ENCODE measurements at places on chromosomes 11 and 22.

DNA sequence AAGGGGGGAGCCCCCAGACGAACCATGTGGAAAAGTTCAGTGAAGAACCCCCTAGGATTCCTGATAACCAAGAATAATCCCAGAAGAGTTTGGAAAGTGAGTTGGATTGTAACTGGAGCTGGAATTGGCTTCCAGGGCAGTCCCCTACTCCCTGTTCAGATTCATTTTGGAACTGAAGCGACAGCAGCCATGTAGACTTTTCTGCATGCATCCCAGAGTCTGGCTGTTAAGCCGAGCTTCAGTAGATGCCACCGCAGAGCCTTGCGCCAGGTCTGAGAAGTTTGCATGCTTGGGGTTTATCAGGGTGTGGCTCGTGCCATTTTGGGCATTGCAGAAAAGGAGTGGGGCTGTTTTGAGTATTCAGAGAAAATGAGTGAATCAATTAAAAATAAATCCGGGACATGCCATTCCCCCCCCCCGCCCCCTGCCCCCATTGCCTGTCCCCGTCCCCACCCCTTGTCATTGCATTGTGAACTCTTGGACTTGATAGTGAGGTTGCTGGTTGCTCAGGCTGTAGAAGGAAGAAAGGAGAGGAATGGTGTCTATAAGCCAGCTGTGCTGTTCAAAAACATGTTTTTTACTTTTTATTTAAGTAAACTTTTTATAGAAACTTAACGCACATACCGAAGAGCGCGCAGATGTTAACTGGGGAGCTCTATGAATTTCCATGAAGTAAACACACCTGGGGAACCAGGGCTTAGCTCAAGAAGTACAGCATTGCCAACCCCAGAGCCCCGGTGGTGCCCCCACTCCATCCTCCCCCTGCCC is 71.2 kb downstream of the LDLRAD3 start:
- H3K4me3 ChIP-seq = no peak overlapping the region
- no peaks in the 10 kb centered on the region for H3K36me3 ChIP-seq

DNA sequence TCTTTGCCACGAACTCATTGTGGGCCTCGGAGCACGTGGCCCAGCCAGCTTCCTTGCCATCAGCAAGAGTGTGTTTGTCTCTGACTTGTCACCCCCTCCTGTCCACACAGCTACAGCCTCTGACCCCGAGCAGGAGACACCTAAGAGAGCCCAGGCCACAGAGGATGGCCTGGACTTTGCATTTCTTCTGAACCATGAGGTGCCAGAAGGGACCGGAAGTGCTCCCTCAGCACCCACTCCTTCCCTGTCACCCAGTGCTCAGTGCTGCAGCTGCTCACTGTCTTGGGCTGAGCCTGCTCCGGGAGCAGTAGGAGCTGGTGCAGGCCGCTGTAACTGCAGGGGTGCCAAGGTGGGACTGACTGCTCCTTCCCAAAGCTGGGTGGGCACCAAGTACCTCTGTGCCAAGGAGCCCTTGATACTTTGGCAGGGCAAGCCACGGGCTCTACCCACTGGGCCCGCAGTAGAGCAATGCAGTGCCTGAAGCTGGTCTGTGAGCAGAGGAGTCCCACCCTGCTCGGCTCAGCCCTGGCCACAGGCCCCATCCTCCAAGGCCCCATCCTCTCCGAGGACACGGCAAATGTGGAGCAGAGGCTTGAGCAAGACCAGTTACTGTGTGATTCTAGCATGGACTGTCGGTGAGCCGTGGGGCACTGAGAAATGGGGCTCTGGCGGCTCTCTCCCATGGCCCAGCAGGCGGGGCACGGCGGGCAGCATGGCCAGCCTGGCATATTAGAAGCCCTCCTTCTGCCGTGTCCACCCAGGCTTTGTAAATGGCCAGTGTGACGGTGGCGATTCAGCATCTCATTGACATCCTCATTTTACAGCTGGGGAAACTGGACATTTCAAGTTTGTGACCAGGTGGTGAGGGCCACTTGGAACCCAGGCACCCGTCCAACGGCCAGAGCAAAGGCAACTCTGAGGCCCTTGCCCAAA is 6.3 kb downstream of the GRK2 start:
- peaks cover 14% of the 10 kb centered on the region for H3K36me3 ChIP-seq
- no peak for DNase-seq

- H3K4me1 ChIP-seq = peaks cover 3% of the 10 kb centered on the region
- H3K27me3 ChIP-seq = no peaks in the 10 kb centered on the region
- H3K36me3 ChIP-seq = no peaks in the 10 kb centered on the region
- DNase-seq = no peak
- H3K4me3 ChIP-seq = no peak overlapping the region
- H3K27ac ChIP-seq = no peak overlapping the region
Measured at GRCh38 chr22:25643232-25644000, 78.9 kb downstream of the GRK3 start.

GRCh38 chr22:46536537-46537224 is 739 bp downstream of the CELSR1 start:
- no peaks in the 10 kb centered on the region for H3K4me1 ChIP-seq
- H3K4me3 ChIP-seq = no peak overlapping the region
- H3K27me3 ChIP-seq = no peaks in the 10 kb centered on the region
- DNase-seq = no peak

DNA sequence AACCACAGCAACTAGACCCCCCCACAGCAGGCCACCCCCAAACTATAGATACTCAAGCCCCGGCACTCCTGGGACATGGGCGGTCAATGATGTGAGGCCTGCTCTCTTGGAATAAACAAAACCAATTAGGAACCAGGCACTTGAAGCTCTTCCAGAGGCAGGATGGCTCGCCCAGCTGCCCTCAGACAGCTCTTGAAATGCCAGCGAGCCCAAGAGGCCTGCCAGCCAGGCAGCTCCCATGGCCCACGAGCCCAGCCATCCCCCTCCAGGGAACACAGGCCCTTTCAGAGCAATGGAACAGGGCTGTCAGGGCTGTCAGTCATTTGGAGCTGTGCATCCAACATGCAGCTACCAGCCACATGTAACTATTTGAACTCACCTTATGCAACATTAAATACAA is 34.0 kb upstream of the TFIP11 start:
- no peak overlapping the region for H3K27ac ChIP-seq
- H3K4me3 ChIP-seq = no peak overlapping the region
- H3K27me3 ChIP-seq = no peaks in the 10 kb centered on the region
- H3K4me1 ChIP-seq = peaks cover 6% of the 10 kb centered on the region
- no peak for DNase-seq
- no peaks in the 10 kb centered on the region for H3K36me3 ChIP-seq

GRCh38 chr11:64947208-64947814 is 11.6 kb upstream of the GPHA2 start:
- H3K4me1 ChIP-seq = no peaks in the 10 kb centered on the region
- H3K27me3 ChIP-seq = peaks cover 21% of the 10 kb centered on the region
- DNase-seq = no peak
- no peak overlapping the region for H3K27ac ChIP-seq
- no peaks in the 10 kb centered on the region for H3K36me3 ChIP-seq

- peak overlapping the region; percentile 87 for H3K27ac ChIP-seq
- H3K4me1 ChIP-seq = peaks cover 12% of the 10 kb centered on the region
- peak; percentile 100 for DNase-seq
Measured at GRCh38 chr22:18156878-18157713, 7.1 kb downstream of the USP18 start.

- no peaks in the 10 kb centered on the region for H3K4me1 ChIP-seq
- H3K27ac ChIP-seq = no peak overlapping the region
- DNase-seq = no peak
- H3K4me3 ChIP-seq = no peak overlapping the region
- no peaks in the 10 kb centered on the region for H3K27me3 ChIP-seq
- peaks cover 15% of the 10 kb centered on the region for H3K36me3 ChIP-seq
Measured at GRCh38 chr11:117287668-117288067, 3.5 kb upstream of the BACE1-AS start.

DNA sequence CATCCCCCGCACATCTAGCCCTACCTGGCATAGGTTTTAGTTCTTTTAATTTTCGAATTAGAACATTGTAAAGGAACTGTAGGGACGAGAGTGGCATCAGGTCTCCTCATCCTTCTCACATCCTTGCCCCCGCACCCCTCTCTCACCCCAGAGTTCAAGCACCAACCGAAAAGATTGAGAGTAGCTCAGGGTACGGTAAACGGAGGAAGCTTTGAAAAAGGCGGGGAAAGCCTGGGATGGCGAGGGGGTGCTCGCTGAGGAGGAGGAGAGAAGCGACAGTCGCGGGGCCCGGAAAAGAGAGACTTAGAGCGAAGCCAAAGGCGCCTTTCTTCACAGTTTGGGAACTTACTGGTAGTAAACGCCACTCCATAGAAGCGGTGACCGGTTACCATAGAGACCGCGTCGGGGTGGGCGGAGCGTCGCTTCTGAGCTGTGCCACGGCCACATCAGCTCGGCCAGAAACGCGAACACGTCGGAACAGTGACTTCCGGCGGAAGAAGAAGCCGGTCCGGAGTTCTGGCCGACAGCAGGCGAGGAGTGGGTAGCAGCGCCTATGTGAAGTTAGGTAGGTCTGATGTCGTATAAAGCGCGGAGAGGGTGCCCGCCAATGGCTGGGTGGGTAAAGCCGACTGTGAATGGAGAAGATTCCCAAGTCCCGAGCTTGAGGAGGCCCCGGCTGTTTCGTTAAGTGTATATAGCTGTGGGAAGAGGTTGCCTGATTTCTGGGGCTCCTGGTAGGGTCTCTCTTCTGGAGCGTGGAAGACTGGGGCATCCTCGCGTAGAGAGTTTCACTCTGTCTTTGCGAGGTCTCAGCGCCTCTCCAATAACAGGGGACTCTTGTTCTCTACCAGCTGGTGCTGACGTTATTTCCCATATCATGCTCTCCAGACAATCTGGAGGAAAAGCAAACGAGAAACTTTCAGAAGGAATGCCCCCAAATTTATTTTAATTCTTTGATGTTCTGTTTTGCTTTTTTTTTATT is at the start of the genes DCDC1 and DNAJC24:
TSS of gene DCDC1 (minus strand) at position 392 of the 982 bp plus-strand sequence. CDS start 41,459 bp downstream, outside the sequence.
TSS of gene DNAJC24 (plus strand) at position 513 of the 982 bp plus-strand sequence. CDS start 889 bp downstream, outside the sequence.
- H3K27ac ChIP-seq = peak within 1 kb of the TSS; percentile 83
- peak; percentile 93 for DNase-seq
- H3K4me3 ChIP-seq = peak within 1 kb of the TSS; percentile 85
- no peaks in the 10 kb centered on the region for H3K4me1 ChIP-seq

DNA sequence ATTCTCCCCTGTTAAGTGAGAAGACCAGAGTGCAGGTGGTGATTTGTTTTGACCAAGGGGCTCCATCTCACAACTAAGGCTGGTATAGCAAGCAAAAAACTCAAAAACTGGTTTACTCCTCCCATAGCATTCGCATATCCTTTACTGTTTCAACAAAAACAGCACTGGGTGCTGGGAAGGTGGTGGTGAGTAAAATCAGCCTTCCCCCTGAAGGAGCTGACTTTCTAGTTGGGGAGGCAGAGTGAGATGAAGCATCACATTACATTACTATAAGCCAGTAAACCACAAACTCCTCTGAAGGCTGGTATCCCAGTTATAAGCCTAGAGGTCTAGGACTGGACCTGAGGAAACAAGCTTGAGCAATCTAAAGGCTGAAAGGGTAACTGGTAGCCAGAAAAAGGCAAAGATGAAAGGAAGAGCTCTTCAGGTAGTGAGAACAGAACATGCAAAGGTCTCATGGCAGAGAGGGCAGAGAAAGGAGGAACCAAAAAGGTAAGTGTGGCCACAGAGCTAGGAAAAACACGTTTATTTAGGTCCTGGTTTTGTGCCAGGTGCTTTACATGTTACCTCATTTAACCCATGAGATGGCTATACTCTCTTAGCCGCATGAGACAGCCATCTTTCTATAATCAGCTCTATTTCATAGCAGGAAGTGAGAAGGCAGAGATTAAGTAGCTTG is 22.3 kb downstream of the TMEM123 start:
- DNase-seq = peak; percentile 57
- H3K4me1 ChIP-seq = peaks cover 2% of the 10 kb centered on the region
- no peaks in the 10 kb centered on the region for H3K27me3 ChIP-seq
- H3K27ac ChIP-seq = no peak overlapping the region
- H3K36me3 ChIP-seq = no peaks in the 10 kb centered on the region
- no peak overlapping the region for H3K4me3 ChIP-seq

GRCh38 chr22:39457556-39458443 is 988 bp downstream of the MGAT3 start:
- H3K27me3 ChIP-seq = peaks cover 35% of the 10 kb centered on the region
- H3K36me3 ChIP-seq = no peaks in the 10 kb centered on the region
- no peak overlapping the region for H3K4me3 ChIP-seq
- no peak overlapping the region for H3K27ac ChIP-seq

- no peaks in the 10 kb centered on the region for H3K36me3 ChIP-seq
- H3K4me3 ChIP-seq = no peak overlapping the region
- no peak overlapping the region for H3K27ac ChIP-seq
- no peaks in the 10 kb centered on the region for H3K4me1 ChIP-seq
Measured at GRCh38 chr11:102950622-102951081, 4.9 kb downstream of the MMP13 start.

- no peak overlapping the region for H3K4me3 ChIP-seq
- no peaks in the 10 kb centered on the region for H3K27me3 ChIP-seq
- H3K36me3 ChIP-seq = no peaks in the 10 kb centered on the region
- H3K27ac ChIP-seq = no peak overlapping the region
- H3K4me1 ChIP-seq = peaks cover 7% of the 10 kb centered on the region
Measured at GRCh38 chr11:102472127-102472526, 19.6 kb upstream of the TMEM123 start.

Data from fibroblast of lung (primary cell).